ENCODE measurements at places on chromosomes 1 and 21.

DNA sequence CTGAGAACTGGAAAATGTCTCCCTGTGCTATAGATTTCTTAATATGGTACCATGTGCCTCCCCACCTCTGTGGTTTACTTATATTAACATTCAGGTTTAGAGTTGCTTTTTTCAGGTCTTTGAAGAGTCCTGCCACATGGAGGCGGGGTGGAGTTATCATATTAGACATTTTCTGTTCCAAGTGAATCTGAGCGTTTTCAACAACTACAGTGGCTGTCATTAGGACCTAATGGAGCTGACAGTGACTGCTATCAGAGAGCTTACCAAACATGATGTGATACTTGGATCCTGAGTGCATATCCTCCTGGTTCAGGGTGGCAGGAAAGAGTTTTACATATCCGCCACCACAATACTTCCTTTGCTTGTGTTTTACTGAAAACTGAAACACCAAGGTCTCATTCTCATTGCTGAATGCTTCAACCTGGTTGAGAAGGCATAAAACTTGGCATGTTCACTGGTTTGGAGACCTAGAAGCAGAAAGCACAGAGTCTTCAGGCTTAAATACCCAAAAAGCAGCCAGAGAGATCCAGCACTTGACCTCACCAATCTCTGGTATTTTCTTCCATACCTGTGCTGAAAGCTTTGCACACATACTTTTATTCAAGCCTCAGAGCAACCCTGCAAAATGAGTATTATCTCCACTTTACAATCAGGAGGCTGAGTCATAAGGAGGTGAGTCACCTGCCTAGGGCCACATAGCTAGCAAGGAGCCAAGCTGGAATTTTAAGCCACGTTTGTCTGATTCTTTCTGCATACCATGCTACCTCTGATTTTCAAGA is 47.4 kb upstream of the OSBPL9 start:
- DNase-seq, result peak; percentile 1

GRCh38 chr1:44911026-44911425 is 68.0 kb upstream of the PTCH2 start:
- DNase-seq, result no peak

GRCh38 chr1:163974120-163974519 is 584.9 kb upstream of the PBX1 start:
- no peak for DNase-seq

DNA sequence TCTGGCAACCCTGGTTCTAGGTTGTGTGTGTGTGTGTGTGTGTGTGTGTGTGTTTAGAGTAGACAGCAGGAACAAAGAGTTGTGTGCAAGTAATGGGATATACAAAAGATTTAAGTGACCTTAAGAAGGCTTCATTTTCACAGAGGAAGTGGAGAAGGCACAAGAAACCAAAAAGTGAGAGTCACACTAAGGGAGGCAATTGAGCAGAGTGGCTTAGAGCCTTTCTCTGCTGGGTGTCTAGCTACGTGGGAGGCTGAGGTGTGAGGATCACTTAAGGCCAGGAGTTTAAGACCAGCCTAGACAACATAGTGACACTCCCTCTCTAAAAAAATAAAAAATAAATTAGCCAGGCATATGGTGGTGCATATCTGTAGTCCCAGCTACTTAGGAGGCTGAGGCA is 44.4 kb upstream of the HAO2 start:
- DNase-seq, result no peak

DNA sequence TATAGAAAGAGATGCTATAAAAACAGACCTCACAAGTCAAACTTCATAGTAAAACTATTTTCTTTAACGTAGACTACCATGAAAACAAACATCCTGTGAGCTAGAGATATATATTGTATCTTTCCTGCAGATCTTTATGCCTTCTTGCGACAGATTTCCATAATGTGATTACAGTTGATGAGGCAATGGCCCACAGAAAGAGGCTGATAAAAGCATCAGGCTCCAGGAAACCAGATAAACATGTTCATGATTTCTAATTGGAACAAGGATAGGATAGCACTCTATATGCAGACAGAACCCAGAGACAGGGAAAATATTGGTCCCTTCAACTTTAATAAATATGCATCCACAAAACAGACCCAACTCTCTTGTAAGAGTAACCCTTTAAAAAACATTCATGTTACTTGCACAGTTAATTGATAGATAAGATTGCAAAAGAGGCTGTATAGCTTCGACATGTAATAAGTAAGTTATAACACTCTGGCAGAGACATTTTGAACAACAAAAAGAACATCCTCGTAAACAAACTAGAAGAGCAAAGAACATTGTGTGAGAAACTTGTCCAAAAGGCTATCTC is 329.4 kb downstream of the AGBL4 start:
- DNase-seq, result no peak

DNA sequence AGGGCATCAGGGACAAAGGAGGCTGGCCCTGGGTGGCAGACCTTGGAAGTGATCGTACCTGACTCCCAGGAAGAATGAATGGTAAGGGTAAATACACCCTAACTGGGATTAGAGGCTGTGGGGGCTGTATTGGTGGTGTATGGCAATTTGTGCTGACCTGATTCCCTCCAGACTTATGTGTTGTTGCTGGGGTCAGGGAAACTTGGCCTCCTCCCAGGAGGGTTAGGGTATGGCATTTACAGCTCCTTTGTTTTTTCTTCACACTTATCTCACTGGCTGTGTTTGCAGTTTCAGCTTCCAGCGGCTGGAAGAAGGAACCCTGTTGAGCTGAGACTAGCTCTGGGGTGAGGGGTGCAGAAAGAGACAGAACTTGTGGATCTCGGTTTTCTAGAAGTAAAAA is 8.2 kb downstream of the VANGL1 start:
- no peak for DNase-seq

DNA sequence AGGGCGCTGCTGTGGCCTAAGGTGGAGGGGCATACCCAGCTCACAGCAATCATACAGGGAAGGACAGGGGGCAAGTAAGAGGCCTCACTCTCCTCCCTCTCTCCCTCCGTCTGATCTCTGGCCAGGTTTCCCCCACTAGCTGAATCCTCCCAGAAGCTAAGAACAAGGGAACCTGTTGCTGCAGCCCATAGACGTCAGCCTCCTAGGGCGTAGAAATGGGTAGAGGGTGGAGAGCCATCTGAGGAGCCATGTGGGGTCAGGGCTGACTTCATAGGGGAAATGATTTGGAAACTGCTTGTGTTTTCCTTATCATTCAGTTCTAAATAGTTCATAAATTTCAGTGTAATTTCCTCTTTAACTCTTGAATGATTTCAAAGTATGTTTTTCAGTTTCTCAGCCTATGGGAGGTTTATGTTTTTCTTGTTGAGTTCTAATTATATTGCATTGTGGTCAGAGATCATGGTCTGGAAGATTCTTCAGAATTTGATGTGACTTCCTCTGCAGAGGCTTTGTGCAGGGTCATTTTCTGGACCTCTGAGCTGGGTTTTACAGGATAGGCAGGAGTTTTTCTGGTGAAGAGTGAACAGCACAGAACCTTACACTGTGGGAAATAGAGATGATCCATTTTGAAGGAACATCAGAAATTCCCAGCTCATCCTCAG is 2.3 kb upstream of the MOB3C start:
- no peak for DNase-seq

- no peak for DNase-seq
Measured at GRCh38 chr1:172140591-172140990, 279.9 kb upstream of the C1orf105 start.

DNA sequence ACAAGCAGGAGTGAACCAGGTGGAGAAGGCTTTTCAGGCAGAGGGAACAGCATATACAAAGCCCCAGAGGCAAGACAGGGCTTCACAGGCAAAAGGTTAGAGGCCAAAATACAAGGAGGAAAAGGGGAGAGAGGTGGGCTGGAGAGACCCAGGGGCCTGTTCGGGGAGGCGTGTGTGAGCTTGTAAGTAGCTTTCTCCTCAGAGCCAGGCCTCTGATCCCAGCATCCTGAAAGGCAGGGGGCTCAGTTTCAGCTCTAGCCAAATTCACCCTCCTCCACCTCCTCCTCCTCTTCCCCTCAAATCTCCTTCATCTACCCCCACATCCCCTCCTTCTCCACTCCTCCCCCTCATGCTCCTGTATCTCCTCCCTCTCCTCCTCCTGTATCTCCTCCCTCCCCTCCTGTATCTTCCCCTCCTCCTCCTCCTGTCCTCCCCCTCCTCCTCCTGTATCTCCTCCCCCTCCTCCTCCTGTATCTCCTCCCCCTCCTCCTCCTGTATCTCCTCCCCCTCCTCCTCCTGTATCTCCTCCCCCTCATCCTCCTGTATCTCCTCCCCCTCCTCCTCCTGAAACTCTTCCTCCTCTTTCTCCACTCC is 148.6 kb downstream of the ST6GALNAC5 start:
- no peak for DNase-seq

GRCh38 chr1:244414543-244414942 is 37.2 kb downstream of the ADSS2 start:
- no peak for DNase-seq

GRCh38 chr1:157399984-157400382 is 152.3 kb downstream of the FCRL5 start:
- no peak for DNase-seq

- DNase-seq, result no peak
Measured at GRCh38 chr1:23459338-23459757, 24.6 kb downstream of the ASAP3 start.

All from stimulated activated CD4-positive, alpha-beta T cell treated with anti-CD3 and anti-CD28 coated beads, Interleukin-15, amount 100 ng/mL, for 1 hour (primary cell).